H4 (cell line): ENCODE measurements at places on chromosomes 6 and 20. TPM values are rescaled to one million over a fixed set of nuclear protein-coding genes. Genes with fewer than 3 reads are reported as not detected.
A peak's percentile ranks its signal among the peaks of the same experiment; 100 is the strongest.

Gene CDK19
- total RNA-seq, result 5.2 and 6.8 TPM in 2 replicates

Gene SSTR4
- not detected in 2 replicates for total RNA-seq

Gene MACROD2
- total RNA-seq, result 0.37 and 1.2 TPM in 2 replicates

Gene TCP1
- 210 and 251 TPM in 2 replicates for total RNA-seq

Gene TP53TG5
- not detected in 2 replicates for total RNA-seq

GRCh38 chr20:1402149-1402548 lies 9.3 kb upstream of the FKBP1A start:
- peak; percentile 89 for DNase-seq

DNA sequence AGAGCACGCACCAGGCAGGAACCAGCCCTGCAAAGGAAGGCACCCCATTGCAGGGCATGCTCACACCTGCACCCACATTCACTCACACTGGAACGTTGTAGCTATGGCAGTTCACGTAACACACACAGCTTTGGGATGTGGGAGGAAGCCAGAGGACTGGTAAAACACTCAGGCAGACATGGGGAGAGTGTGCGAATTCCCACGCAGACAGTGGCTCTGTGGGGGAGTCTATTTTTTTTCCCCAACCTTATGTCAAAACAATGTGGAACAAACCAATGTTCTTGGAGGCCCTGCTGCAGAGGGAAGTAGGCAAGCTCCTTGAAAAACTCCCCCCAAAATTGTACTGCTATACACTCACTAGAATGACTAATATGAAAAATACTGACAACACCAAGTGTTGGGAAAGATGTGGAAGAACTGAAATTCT lies 91.0 kb downstream of the PPP1R14C start:
- DNase-seq, result no peak

- DNase-seq, result no peak
These were observed 51.6 kb upstream of the GRIK2 start for GRCh38 chr6:101341926-101342325.
